ENCODE measurements at places on chromosomes 5 and 9.

DNA sequence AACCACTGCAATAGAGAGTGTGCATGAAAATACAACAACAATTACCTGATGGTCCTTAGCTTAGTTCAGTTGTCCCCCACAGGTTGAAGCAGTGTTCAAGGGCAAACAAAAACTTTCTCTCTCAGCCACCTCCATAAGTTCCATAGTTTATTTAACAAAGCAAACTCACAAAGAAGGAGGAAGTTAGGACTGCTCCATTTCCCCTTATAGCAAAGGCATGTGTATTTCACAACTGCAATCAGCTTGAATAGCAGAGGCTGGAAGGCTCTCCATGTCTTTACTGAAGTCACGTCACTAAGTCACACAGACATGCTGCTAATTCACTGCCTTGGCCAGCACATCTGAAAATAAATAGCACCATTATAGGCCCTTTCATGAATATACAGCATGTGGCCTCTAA lies 43.3 kb downstream of the DOCK8 start:
- DNase-seq = no peak

GRCh38 chr9:92911511-92912475 lies 34.0 kb upstream of the ZNF484 start:
- no peak for DNase-seq

- DNase-seq = no peak
Measured at GRCh38 chr9:79542735-79543620, 28.8 kb upstream of the TLE4 start.

- DNase-seq = no peak
Measured at GRCh38 chr9:125759764-125760129, 12.6 kb downstream of the PBX3 start.

GRCh38 chr9:37290366-37290939 lies 132.0 kb upstream of the GRHPR start:
- no peak for DNase-seq

- no peak for DNase-seq
Measured at GRCh38 chr5:157479166-157479565, 19.2 kb downstream of the NIPAL4 start.

- no peak for DNase-seq
Measured at GRCh38 chr5:118006219-118006618, 982.1 kb downstream of the DTWD2 start.

DNA sequence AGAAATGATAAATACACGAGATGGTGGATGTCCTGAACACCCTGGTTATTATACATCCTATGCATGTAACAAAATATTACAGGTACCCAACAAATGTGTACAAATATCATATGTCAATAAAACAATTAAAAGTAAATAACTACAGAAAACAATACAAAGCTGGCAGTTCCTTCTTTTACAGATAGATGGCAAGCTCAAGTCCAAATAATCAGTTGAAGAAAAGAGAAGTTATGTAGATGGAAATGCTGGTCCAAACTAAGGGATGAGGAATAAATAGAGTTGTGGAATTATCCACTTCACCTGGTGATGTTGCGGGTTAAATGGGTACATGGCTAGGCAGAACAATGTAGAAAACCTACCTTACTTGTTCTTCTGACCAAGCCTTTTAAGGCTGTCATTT lies 79.4 kb downstream of the PALM2AKAP2 start:
- DNase-seq = no peak

DNA sequence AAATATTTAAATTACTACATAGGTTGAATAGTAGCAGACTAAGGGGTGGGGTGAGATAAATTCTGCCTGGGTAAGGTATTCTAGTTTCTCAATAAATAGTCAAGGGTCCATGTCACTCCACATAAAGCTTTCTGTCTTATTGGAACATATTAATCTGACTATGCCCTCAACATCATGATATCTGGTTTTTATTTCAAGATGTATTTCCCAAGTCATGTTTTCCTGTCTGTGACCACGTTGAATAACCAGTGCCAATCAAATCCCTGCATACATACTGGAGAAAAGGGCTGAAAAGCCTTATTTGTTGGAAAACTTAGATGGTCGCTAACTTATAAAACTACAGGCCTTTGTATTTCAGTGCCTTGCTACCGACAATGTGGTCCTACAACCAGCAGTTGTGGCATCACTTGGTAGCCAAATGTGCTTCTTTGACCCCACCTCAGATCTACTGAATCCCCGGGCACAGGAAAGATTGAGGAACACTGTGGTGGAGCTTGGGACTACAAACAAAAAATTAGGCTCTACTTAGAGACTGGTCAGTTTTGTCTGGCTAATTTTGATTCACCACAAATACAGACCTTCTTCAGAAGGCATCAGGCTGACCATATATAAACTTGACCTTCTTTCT lies 39.4 kb downstream of the ALDH1A1 start:
- no peak for DNase-seq

GRCh38 chr5:24367216-24367615 lies 277.6 kb downstream of the CDH10 start:
- DNase-seq = no peak

GRCh38 chr5:34695275-34696027 lies 39.3 kb downstream of the RAI14 start:
- DNase-seq = no peak

GRCh38 chr9:94086486-94087345 lies 2.5 kb downstream of the PTPDC1 start:
- no peak for DNase-seq

DNA sequence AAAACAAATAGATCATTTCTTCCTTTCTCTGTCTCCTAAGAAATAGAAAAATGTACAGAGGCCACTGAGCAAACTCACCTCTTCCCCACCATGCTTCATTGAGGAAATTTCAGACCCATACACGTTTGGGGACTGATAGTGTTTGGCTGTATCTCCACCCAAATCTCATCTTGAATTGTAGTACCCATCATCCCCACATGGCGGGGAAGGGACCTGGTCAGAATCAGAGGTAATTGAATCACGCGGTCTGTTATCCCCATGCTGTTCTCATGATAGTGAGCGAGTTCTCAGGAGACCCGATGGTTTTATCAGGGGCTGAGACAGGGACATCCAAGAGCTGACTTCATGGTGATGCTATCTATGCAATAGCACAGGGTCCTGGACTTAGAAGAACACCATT lies 1655.8 kb downstream of the MAT2B start:
- DNase-seq = no peak

- DNase-seq = no peak
Measured at GRCh38 chr5:161471211-161471950, 75.1 kb downstream of the GABRB2 start.

DNA sequence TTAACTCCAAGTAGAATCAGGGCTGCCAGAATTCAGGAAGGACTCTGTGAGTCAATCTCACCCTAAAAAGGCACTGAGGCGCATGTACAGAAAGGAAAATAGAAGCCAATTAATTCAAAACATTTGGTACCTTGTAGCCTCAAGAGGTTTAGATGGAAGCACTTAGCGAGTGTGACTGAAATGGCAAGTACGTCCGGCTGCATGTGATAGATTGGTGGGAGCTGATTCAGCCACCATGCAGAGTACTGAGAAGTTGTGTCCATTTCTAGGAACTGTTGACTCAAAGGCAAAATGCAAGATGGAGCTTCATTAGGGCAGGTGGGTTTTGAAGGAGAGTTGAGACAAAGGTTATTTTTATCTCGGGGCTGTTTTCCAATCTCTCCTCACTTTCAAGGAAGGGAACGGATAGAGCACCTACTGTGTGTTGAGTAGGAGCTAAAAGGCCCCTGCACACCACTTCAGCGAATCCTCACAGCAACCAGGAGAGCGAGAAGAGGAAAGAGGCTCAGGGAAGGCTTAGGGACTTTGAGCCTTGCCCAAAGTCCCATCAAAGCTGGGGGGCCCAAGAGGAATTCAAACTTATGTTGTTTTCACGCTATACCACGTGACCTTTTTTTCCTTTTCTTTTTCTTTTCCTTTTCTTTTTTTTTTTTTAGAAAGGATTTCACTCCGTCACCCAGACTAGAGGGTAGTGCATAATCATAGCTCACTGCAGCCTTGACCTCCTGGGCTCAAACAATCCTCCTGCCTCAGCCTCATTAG lies 34.6 kb upstream of the CPEB4 start:
- no peak for DNase-seq

- DNase-seq = no peak
Measured at GRCh38 chr5:11110128-11110527, 349.1 kb upstream of the DAP start.

DNA sequence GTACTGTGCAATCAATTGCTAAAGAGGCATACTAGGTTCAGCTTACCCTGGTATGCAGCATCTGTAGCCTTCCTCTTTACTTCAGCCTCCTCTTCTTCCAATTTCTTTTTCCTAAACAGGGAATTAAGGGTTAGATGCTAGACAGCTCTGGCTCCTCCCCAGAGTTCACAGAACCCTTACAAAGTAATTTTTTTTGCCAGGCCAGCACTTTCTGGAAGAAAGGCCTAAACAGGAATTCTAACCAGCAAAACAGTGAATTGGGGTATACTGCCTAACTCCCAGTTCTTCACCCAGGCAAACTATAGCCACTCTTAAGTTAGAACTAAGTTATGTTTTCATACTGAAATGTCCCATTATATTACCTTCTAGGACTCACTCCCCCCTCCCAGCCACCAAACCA lies 8.1 kb downstream of the BRD8 start:
- no peak for DNase-seq

DNA sequence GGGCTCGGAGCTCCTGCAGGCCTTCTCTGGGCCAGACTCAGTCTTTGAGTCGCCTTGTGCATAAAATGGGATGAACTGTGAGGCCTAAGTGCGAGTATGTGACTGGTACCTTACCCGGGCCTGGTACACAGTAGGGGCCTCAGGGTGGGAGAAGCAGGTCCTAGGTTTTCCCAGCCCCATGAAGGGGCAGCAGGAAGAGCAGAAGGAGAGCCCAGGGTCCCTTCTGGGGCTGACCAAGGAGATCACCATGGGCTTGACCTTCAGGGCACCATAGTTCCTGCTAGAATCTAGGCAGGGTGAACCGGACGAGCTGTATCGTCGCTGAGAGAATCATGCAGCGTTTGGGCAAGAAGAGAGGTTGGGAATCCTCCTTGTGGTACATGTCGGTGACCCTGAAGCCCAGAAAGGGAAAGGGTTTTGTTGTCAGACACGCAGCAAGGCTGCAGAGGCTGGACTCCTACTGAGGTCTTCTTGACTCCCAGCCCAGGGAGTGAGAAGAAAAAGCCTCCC lies 373 bp upstream of the PHYKPL start:
- no peak for DNase-seq

- DNase-seq = no peak
Measured at GRCh38 chr5:96692441-96692840, 30.3 kb downstream of the CAST start.

- DNase-seq = no peak
Measured at GRCh38 chr5:119158144-119158543, 87.3 kb downstream of the DMXL1 start.

DNA sequence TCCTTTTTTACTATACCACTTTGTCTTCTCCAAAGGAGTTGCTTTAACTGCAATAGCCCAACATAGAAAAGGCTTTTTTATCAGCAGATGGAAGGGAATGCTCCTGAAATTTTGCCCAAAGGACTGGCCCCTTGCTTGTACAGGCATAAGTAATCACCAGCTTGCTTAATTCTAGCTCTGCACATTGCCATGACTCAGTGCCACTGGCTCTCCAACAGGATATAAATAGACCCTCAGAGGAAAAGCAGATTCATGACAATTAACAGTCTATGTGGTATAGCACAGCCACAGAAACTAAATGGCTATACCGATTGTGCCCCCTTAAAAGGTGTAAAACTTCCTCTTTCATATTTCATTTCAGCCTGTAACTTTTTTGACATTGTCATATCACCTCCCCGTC lies 227.0 kb downstream of the ZNF608 start:
- DNase-seq = no peak

DNA sequence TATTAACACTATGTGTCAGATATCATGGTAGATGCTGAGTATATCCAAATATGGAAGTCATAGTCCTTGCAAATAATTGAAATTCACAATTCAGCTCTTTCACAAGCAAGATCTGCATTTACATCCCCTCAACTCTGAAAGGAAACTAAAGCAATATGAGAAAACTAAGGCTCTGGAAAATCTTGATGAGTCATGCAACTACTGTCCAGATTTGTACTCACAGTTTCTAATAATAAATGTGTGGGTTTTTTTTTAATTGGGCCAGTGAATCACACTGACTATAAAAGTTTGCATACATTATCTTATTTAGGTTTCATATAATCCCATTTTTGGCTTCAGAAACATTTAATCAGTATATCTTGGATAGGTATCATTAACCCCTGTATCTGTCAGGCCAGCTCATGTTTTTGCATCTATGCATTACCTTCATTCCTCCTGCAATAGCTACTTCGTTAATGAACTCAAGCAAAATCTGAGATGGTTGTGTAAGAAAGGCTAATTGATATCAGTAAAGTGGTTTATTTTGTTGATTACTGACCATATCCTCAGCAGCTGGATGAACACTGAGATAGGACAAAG lies 58.7 kb upstream of the PRR16 start:
- no peak for DNase-seq

DNA sequence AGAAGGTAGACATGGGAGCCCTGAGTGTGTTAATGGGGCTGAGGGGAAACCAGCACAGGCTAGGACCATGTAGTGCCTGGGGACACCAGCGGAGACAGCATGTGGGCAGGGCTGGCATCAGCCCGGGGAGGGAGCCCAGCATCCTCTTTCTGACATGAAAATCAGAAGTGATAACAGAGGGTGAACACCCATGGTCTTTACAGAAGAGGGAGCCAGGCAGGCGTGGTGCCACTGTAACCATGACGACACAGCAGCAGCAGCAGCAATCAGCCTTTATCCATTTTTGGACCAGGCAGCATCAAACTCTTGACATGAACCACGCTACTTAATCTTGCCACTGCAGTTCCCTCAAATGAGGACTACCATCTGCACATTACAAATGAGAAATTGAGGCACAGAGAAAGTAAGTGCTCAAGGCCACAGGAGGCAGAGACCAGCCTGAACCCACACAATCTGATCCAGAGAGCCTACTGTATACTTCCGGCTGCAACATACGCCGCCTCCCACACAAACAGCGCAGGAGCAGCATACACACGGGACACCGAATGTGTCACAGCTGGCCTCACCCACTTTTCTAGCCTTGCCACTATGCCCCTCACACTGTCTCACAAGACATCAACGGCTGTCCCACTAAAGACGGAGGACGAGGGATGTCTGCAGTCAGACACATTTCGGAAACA lies 23.8 kb downstream of the CAMSAP1 start:
- no peak for DNase-seq

DNA sequence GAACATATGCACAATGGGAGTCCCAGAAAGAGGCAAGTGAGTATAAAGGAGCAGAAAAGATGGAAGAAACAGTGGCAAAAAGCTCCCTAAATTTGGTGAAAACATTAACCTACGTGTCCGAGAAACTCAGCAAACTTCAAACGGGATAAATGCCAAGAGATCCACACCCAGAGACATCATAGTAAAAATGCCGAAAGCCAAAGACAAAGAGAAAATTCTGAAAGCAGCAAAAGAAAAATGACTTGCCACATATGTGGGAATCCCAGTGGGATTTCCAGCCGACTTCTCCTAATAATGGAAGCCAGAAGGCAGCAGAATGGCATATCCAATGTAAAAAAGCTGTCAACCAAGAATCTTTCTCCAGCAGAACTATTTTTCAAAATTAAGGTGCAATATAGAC lies 101.2 kb downstream of the ADAMTS2 start:
- no peak for DNase-seq
